ENCODE measurements at places on chromosomes 5 and 9.

- no peak for DNase-seq
Measured at GRCh38 chr5:40551496-40552491, 127.9 kb upstream of the PTGER4 start.

GRCh38 chr5:136020001-136020382 lies 8.8 kb upstream of the TGFBI start:
- no peak for DNase-seq

GRCh38 chr9:128642675-128643245 lies 13.9 kb downstream of the DYNC2I2 start:
- DNase-seq = no peak

GRCh38 chr9:129458663-129459546 lies 162.0 kb downstream of the C9orf50 start:
- DNase-seq = no peak

DNA sequence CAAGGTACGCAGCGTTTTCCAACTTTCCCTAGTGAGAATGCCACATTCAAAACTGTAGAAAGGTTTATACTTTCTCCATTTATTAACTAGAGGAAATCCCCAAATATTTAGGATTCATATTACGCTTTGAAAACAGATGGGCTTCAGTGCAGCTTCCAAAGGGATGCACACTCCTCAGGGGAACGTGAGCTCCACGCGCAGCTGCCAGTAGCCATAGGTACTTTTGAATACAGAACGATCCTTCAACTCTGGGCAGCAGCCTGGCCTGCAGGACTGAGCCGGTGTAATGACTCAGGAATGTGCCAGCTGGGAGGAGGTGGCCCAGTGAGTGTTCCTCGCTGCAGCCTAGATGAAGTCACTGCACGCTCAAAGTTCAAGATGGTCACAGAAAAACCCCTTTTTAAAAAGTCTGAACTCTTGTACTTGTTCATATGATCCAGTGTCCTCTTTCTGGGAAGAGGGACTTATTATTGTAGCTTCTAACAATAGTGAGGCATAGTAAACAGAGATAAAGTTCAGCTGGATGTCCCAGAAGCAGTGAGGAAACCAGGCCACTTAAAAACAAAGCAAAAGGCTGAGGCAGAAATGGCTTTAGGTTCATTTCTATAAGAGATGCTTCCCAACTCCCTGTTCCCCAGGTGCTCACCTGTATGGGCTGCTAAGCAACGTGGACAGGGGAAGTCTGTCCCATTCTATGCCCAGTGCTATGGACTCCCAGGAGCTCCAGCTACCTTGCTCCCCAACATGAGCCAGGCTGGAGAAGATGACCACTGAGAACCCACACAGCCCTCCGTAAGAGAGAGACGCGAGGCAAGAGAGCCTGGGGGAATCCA lies 130.0 kb downstream of the LHFPL2 start:
- no peak for DNase-seq

- DNase-seq = no peak
Measured at GRCh38 chr5:158303275-158303674, 444.3 kb upstream of the CLINT1 start.

DNA sequence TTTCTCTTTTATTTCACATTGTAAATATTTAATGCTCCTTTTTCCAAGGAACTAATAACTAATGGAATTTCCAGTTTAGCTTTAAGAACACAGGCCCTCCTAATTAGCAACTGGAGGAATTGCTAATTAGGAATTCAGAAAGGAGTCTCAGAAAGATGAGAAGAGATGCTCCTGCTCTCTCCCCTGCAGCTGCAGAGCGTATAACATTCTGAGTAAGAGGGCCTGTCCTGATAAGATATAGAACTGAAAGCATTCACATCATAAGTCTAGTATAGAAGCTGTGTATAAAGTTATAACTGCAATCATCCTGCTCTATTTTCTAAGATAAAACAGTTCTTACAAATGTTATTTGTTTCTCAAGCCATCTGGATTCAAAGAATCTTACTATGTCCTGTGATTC lies 83.2 kb downstream of the DTWD2 start:
- no peak for DNase-seq

GRCh38 chr5:149153751-149154610 lies 12.7 kb downstream of the ABLIM3 start:
- DNase-seq = no peak

GRCh38 chr9:133729617-133730281 lies 8.4 kb downstream of the SARDH start:
- DNase-seq = no peak

DNA sequence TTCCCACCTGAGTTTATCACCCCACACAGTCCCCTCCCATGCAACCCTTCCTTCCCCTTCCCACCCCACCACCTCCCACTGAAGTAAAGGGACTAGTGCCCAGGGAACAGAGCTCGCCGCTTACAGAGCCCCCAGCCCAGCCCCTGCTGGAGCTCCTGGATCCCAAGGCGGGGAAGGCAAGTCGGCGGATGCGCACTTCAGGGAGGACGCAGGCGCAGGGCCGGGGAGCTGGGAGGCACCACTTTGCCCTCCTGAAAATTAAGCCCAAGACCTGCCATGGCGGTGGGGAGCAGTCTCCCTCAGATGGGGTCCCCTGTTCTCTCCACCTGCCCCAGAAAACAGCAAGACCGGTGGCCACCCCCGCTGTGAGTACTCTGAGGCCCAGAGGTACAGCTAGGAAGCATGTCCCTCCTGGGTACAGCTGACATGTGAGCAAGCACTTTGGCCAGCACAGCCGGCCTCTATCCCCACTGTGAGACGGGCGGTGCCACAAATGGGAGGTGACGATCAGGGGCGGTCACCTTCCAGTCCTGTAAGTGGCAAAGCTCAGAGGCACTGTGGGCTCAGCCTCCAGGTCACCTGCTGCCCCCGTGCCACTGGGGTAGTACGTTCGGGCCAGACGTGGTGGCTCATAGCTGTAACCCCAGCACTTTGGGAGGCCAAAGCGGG lies 45.9 kb downstream of the COL23A1 start:
- DNase-seq = no peak

DNA sequence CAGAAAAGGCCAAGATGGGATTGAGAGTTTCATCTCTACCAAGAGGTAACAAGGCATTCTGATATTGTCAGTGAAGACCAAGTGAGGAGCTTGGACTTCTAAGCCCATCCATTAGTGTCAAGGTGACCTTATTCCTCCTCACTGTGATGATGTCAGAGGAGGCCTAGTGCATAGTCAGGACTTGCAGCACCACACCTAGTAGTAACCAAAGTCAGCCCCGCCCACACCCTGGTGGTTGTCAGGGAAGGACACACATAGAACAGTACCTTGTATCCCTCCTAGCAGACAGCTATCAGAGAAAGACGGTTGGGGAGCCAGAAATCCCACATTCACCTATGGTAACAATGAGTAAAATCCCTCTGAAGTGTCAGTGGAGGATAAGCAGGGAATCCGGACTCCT lies 111.7 kb downstream of the AP3B1 start:
- DNase-seq = no peak

GRCh38 chr5:56088967-56089829 lies 94.4 kb upstream of the IL6ST start:
- no peak for DNase-seq

DNA sequence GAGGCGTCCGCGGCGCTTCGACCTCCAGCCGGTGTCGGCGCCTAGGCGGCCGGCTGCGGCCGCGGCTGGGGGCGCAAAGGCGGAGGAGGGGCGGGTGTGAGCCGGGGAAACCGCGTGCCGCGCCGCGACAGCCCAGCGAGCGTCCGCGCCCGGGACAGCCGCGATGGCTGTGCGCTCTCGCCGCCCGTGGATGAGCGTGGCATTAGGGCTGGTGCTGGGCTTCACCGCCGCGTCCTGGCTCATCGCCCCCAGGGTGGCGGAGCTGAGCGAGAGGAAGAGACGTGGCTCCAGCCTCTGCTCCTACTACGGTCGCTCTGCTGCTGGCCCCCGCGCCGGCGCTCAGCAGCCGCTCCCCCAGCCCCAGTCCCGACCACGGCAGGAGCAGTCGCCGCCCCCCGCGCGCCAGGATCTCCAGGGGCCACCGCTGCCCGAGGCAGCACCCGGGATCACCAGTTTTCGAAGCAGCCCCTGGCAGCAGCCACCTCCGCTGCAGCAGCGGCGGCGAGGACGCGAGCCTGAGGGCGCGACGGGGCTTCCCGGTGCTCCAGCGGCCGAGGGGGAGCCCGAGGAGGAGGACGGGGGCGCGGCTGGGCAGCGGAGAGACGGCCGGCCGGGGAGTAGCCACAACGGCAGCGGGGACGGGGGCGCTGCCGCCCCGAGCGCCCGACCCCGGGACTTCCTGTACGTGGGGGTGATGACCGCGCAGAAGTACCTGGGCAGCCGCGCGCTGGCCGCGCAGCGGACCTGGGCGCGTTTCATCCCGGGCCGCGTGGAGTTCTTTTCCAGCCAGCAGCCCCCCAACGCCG lies 605 bp downstream of the CHSY3 start:
- DNase-seq = no peak

DNA sequence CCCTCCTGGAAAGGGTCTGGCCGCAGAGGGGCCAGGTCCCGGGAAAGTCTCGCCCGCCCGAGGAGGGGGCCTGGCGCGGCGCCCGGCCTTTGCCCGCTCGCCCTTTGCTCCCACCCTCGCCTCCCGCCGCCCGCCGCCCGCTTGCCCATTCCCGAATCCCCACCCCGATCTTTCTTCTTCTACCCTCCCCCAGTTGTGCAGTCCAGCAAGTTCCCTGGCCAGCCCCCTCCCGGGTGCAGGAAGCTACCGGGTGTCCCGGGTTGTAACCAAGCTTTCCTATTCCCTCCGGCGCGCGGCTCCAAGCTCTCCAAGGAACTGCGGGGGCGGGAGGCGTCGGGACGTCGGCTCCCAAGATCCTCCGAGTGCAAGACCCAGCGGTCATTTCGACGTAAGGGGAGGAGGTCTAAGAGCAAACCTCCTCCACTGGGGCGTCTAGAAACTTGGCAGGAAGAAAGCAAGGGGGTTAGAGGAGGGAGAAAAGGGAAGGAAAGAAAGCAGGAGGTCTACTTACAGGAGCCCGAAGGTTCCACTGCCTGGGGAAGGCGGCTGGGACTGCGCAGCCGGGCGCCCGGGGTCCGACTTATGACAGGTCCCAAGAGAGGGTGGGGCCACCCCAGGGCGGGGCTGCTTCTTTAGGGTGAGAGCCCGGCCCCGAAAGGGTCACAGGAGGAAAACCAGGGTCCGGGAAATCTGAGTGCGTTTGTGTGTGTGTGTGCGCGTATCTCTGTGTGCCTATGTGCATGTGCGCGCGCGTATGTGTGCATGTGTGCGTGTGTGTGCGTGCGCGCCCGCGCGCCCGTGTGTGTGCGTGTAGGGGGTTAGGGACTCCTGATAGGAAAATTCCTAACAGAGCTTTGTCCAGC lies at the start of gene PTGR1:
Gene PTGR1 (minus strand): TSS at position 556 of the 863 bp plus-strand sequence. CDS start 2,225 bp downstream, outside the sequence.
- no peak for DNase-seq

- no peak for DNase-seq
Measured at GRCh38 chr5:38069360-38069759, 189.0 kb upstream of the EGFLAM start.

DNA sequence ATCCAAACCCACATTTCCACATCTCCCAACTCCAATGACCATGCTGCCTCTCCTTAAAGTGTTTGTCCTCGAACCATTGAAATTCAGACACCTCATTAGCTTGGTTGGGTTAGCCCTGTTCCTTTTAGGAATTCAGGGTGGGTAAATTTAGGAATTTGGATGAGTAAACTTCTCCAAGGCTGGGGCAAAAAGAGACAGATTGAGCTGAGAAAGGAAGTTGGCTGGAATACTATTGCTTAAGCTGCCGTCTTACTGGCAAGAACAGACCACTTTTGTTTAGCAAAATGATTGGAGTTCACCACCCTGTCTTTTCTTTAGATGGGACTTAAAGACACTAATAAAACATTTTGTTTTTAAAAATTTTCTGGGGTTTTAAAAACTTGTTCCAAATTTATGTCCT lies 143.6 kb upstream of the GDNF start:
- DNase-seq = no peak

GRCh38 chr9:4009006-4009511 lies 290.8 kb downstream of the GLIS3 start:
- DNase-seq = no peak

GRCh38 chr5:15007646-15008045 lies 136.1 kb upstream of the ANKH start:
- no peak for DNase-seq

- no peak for DNase-seq
Measured at GRCh38 chr5:133372293-133372937, 239.9 kb downstream of the FSTL4 start.

- no peak for DNase-seq
Measured at GRCh38 chr9:101514071-101514470, 19.6 kb upstream of the RNF20 start.

GRCh38 chr5:35852084-35852734 lies 4.5 kb upstream of the IL7R start:
- no peak for DNase-seq

DNA sequence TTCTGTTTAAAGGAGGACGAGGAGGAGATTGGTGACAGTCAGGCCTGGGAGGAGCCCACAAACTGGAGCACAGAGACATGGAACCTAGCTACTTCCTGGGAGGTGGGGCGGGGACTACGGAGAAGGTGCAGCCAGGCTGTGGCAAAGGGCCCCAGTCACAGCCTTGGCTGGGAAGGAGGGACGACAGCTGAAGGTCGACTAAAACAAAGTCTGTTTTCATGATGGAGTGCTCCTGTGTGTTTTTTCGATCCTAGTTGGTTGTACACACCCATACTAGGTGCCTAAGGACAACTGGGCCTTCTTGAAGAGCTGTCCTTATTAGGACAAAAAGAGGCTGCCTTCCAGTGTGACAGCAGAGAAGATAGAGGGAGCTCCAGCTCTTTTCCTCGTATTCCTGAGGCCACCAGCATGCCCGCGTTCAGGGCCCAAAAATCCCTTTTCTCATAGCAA lies 2.9 kb downstream of the CCDC107 start:
- DNase-seq = no peak

- no peak for DNase-seq
Measured at GRCh38 chr5:140965905-140966292, 377 bp upstream of the PCDHAC2 start.

DNA sequence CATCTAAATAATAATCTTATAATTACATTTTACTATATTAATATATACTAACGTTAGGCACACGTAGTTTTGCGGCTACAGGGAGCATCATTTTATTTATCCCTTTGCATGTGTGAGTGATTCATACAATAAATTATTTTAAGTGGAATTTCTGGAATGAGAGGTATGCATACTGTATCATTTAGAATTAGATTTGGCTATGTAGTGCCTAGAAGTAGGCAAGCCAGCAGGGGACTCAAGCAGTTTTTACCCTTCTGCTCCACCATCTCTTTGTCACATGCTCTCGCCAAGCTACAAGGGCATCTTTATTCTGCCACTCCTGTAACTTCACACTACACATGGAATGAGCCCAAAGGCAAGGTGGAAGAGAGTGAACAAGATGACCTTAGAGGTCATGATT lies 60.8 kb downstream of the MEGF10 start:
- DNase-seq = no peak

GRCh38 chr5:18959535-18959934 lies 1028.5 kb downstream of the CDH18 start:
- DNase-seq = no peak

DNA sequence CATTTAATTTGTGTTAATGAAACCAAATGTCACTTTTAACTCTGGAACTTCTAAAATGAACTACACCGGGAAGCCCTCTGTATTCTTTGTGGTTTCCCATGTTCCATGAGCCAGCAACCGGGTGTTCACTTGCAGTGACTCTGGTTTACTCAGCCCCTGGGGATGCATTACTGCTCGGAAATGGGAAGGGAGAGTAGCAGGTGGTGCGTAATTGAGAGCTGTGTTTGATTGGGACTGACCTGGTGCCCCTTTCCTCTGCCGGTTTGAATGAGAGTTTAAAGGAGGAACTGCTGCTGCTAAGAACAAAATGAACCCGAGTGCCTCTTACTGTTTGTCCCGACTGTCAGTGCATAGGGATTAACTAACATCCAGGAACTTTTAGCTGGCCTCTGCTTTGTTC lies 100.1 kb upstream of the DHFR start:
- DNase-seq = no peak

GRCh38 chr9:93949694-93950449 lies 5.3 kb downstream of the BARX1 start:
- DNase-seq = no peak

- DNase-seq = no peak
Measured at GRCh38 chr9:37035648-37036370, 1.7 kb upstream of the PAX5 start.

All from stimulated activated CD8-positive, alpha-beta memory T cell treated with anti-CD3 and anti-CD28 coated beads, Interleukin-7, amount 100 ng/mL, for 1 hour (primary cell).